ENCODE measurements at places on chromosomes 5 and 9. TPM values are rescaled to one million over a fixed set of nuclear protein-coding genes. Genes with fewer than 3 reads are reported as not detected.

DNA sequence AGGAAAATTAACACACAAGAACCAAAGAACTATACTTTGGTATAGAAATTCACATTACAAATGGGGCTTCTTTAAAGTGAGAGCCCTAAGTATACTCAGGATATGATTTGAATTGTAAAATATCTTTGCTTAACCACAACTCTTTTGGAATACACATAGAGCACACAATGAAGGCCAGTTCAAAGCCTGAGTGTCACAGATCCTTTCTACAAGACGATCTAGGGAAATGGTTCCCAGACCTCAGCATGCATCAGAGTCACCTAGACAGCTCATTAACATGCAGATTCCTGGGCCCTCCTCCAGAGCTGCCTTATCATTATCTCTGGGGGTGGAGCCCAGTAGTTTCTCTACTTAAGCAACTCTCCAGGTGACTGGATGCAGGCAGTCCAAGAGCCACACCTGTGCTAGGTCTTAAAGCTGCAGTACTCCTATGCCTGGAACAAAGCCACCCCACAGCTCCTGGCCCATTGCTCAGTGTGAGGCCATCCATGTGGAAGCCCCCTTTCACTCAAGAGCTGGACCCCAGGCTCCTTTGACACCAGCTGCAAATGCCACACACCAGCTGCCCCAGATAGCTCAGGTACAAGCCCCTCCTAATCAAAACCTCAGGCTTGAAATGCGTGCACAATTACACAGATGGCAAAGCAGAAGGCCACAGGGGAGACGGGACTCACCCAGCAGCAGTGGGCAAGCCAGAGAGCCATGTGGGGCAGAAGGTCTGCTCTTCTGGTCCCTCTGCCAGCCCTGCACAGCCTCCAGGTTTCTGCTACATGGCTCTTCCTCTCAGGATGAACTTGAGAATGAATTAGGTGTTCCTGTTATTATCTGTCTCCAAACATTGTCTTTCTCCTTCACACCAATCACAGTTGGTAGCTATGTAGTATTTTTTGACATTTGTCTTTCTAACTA, 106.1 kb downstream of the SH3TC2 start:
- H3K4me1 ChIP-seq, result no peaks in the 10 kb centered on the region
- H3K36me3 ChIP-seq, result no peaks in the 10 kb centered on the region
- H3K27me3 ChIP-seq, result peaks cover 3% of the 10 kb centered on the region
- H3K4me3 ChIP-seq, result no peak overlapping the region

DNA sequence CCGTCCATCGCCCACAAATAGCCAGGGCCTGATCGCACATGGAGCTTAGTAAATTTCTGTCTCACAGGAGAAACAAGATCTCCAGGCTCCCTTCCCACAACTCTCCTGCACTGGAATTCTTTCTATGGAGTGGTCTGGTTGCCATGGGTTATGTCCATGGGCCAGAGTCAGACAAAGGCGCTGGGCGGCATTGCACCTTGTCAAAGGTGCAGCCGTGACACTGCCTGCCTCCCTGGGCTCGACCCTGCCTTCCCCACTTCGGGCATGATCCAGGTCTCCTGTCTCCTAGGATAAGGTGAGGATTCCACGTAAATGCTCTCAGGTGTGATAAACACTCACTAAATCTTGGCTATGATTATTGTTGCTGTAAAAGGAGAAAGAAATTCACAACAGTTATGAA, 130.0 kb downstream of the ADAMTS16 start:
- H3K4me3 ChIP-seq, result no peak overlapping the region
- H3K27me3 ChIP-seq, result no peaks in the 10 kb centered on the region
- H3K27ac ChIP-seq, result no peak overlapping the region
- DNase-seq, result no peak
- peaks cover 18% of the 10 kb centered on the region for H3K4me1 ChIP-seq
- H3K36me3 ChIP-seq, result peaks cover 5% of the 10 kb centered on the region

- peak; percentile 13 for DNase-seq
- H3K27me3 ChIP-seq, result peaks cover 2% of the 10 kb centered on the region
- no peak overlapping the region for H3K4me3 ChIP-seq
- H3K4me1 ChIP-seq, result peaks cover 22% of the 10 kb centered on the region
- peak overlapping the region; percentile 95 for H3K27ac ChIP-seq
Observed at GRCh38 chr9:114552706-114553105, 34.9 kb upstream of the ATP6V1G1 start.

The BHMT2 gene
- not detected for total RNA-seq

- DNase-seq, result no peak
- H3K4me3 ChIP-seq, result no peak overlapping the region
- H3K27me3 ChIP-seq, result no peaks in the 10 kb centered on the region
- no peaks in the 10 kb centered on the region for H3K36me3 ChIP-seq
- H3K27ac ChIP-seq, result no peak overlapping the region
Observed at GRCh38 chr5:122929001-122929400, 83.6 kb downstream of the SNX24 start.

DNA sequence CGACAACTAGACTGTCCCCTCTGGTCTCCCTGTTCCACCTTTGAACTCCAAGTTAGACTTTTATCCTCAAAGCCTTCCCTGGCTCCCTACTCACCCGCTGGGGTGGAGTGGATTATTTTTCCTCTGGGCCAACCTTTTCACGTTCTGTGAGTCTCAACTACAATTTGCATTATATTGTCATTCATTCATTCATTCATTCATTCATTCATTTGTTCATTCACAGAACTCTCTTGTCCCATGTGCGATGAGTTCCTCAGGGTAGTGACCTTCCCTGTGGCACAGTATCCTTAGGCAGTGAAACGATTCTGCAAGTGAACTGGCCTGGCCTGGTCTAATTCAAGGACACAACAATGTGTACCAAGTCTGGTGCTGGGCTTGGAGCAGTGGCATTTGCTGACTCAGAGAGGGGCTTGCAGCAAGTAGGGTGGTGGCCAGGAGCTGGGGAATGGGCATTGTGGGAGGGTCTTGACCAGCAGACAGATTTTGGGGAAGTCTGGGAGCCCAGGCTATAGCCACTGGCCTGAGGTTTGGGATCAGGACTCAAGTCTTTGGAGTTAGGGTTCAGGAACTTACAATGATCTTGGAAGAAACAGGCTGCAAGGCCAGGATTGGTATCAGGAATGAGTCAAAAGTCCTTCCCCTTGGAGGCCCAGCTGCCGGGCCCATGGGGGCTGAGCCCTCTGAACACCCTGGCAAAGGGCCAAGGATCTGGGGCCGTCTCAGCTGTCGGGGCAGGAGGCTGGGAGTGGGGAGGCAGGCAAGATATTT, 37.2 kb upstream of the COL15A1 start:
- no peaks in the 10 kb centered on the region for H3K27me3 ChIP-seq
- no peaks in the 10 kb centered on the region for H3K36me3 ChIP-seq
- H3K4me3 ChIP-seq, result no peak overlapping the region

DNA sequence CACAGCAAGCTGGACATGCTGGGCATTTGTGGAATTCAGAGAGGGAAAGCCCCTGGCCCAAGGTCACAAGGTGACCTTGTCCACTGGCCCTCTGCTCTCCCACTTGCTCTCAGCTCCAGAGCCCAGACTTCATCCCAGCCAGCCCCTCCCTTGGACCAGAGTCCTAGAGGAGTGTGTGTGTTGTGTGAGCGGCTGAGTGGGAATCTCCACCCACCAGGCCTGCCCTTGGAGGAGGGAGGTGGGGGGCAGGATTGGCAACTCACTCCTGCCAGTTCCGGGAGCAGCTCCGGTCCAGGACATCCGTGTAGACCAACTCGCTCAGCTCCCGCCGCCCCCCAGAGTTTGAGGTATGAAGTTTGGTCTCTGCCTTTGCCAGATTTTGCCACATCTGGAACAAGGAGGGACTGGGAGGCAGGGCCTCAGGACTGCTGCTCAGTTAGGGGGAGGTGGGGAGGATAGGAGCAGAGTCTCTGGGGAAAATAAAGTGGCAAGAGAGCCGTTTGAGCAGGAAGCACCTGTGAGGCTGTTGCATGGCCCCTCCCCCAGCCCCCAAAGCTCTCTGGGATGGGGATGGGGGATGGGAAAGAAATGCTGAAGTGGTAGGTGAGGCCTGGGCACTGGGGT, 1.4 kb downstream of the MZB1 start:
- no peaks in the 10 kb centered on the region for H3K36me3 ChIP-seq
- H3K27ac ChIP-seq, result no peak overlapping the region
- H3K27me3 ChIP-seq, result peaks cover 6% of the 10 kb centered on the region
- H3K4me3 ChIP-seq, result no peak overlapping the region

DNA sequence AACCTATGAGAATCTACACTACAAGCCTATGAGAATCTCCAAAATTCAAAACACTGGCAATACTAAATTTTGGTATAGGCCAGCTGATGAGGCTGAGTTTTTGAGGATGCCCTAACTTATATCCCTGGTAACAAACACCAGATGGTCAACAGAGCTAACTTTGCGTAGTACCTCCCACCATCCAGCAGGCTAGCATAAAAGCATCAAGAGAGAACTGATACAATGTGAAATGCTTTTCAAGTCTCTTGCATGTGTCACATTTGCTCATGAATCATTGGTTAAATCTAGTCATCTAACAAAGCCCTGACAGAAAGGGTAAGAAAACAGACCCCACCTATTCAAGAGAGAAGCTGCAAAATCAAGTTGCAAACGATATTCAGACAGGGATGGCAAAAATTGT, 1609.7 kb upstream of the CDH9 start:
- H3K27ac ChIP-seq, result no peak overlapping the region
- DNase-seq, result peak; percentile 26
- no peaks in the 10 kb centered on the region for H3K4me1 ChIP-seq
- no peaks in the 10 kb centered on the region for H3K36me3 ChIP-seq
- H3K27me3 ChIP-seq, result no peaks in the 10 kb centered on the region
- no peak overlapping the region for H3K4me3 ChIP-seq

The GMCL2 gene
- total RNA-seq, result not detected

The C9 gene
- total RNA-seq, result 0.07 TPM

DNA sequence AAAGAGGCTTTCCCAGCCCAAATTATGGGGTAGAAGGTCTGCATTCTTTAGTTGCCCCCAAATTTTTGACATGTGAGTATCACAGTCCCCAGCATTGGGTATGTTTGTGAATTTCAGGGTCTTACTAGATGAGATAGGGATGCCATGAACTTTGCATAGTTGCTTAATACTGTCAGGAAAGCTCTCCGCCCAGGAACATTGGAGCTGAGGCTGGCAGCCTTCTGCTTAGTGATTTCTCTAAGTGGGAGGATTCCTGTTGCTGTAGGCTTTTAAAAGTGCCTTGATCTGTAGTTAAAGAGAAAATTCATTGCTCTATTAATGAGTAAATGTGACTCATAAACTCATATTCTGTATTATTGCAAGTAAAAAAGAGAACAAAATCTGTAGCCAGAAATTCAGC, 206.9 kb downstream of the CAVIN4 start:
- no peaks in the 10 kb centered on the region for H3K36me3 ChIP-seq
- no peaks in the 10 kb centered on the region for H3K4me1 ChIP-seq

DNA sequence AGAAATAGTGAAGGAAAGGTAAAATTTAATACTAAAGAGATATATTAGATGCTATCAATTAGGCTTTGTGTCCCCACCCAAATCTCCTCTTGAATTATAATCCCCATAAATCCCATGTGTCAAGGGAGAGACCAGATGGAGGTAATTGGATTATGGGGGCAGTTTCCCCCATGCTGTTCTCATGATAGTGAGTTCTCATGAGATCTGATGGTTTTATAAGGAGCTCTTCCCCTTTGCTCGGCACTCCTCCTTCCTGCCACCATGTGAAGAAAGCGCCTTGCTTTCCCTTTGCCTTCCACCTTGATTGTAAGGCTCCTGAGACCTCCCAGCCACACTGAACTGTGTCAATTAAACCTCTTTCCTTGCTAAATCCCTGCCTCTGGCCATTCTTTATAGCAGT, 697.0 kb upstream of the RGMB start:
- no peaks in the 10 kb centered on the region for H3K36me3 ChIP-seq
- H3K27me3 ChIP-seq, result no peaks in the 10 kb centered on the region
- DNase-seq, result no peak
- H3K4me1 ChIP-seq, result no peaks in the 10 kb centered on the region
- no peak overlapping the region for H3K4me3 ChIP-seq

GRCh38 chr5:55914971-55915370, 63.8 kb downstream of the IL31RA start:
- DNase-seq, result no peak
- no peaks in the 10 kb centered on the region for H3K4me1 ChIP-seq
- H3K27ac ChIP-seq, result no peak overlapping the region

DNA sequence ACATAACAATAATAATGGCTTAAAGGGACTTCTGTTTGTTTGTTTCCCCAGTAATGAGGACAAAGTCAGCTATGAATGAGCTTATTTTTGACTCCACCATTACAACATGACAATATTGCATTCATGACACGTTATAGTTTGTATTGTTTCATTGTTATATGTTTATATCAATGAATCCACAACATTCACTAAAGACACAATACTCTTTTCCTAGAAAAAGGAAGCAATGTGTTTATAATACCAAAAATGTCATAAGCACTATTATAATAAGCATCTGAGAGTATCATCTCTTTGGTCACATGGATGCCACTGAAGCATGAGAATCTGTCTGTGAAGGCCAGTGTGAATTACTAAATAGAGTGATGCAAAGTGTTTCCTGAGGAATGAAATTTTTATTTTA, 1026.9 kb upstream of the C9orf72 start:
- DNase-seq, result no peak
- H3K4me3 ChIP-seq, result no peak overlapping the region
- H3K27me3 ChIP-seq, result no peaks in the 10 kb centered on the region
- no peak overlapping the region for H3K27ac ChIP-seq

The IFNA2 gene
- total RNA-seq, result not detected

- H3K4me1 ChIP-seq, result peaks cover 6% of the 10 kb centered on the region
- no peak overlapping the region for H3K27ac ChIP-seq
Observed at GRCh38 chr5:138610415-138610917, 35.3 kb upstream of the HSPA9 start.

DNA sequence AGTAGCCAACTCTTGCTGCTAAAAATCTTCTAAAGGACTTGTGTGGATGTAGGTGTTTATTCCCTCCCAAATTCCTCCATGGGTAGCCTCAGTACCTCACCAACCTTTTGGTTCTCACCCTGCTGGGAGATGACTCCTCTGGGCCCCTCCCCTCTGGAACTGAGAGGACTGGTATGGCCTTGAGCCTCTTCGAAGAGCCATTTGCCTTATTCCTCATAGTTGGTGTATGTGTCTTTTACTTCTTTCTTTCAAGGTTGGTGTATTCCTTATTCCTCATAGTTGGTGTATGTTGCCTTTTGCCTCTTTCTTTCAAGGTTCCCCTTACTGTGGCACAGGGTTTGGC, 48.3 kb downstream of the GNAQ start:
- no peaks in the 10 kb centered on the region for H3K27me3 ChIP-seq
- peaks cover 15% of the 10 kb centered on the region for H3K4me1 ChIP-seq
- H3K27ac ChIP-seq, result no peak overlapping the region
- no peak overlapping the region for H3K4me3 ChIP-seq
- H3K36me3 ChIP-seq, result no peaks in the 10 kb centered on the region

- H3K27me3 ChIP-seq, result no peaks in the 10 kb centered on the region
- H3K36me3 ChIP-seq, result no peaks in the 10 kb centered on the region
- peaks cover 30% of the 10 kb centered on the region for H3K4me1 ChIP-seq
- DNase-seq, result no peak
Observed at GRCh38 chr5:40988746-40989510, 79.6 kb downstream of the C7 start.

- no peaks in the 10 kb centered on the region for H3K36me3 ChIP-seq
- DNase-seq, result no peak
- no peak overlapping the region for H3K4me3 ChIP-seq
- H3K27ac ChIP-seq, result no peak overlapping the region
- no peaks in the 10 kb centered on the region for H3K27me3 ChIP-seq
Observed at GRCh38 chr5:43469671-43470391, 13.8 kb downstream of the TMEM267 start.

The GLRA1 gene
- total RNA-seq, result not detected

- peak; percentile 84 for DNase-seq
- peaks cover 11% of the 10 kb centered on the region for H3K36me3 ChIP-seq
- H3K27me3 ChIP-seq, result no peaks in the 10 kb centered on the region
- peaks cover 71% of the 10 kb centered on the region for H3K4me1 ChIP-seq
- no peak overlapping the region for H3K4me3 ChIP-seq
Observed at GRCh38 chr5:154194345-154195329, 4.1 kb downstream of the GALNT10 start.
